Stimulated activated CD8-positive, alpha-beta memory T cell treated with anti-CD3 and anti-CD28 coated beads, Interleukin-4, amount 100 ng/mL, for 1 hour (primary cell): ENCODE measurements at places on chromosomes 5 and 9.

DNA sequence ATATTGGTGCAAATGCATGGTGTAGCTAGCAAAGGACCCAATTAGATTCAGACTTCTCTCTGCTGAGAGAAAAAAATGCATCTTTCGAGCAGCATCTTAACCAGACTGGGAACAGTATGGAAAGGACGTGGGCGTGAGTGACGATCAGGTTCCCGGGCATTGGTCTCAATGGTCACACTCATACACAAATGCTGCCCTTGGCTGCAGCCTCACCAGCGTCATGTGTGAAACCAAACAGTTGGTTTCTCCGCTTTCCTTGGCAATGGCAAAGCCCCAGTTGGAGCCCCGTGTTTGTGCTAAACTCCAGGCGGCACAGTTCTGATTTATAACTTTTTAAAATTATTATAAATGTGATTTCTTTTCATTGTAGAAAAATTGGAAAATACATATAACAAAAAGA lies 237.8 kb downstream of the SEC61B start:
- no peak for DNase-seq

GRCh38 chr5:61307191-61307590 lies 24.9 kb upstream of the ZSWIM6 start:
- no peak for DNase-seq

DNA sequence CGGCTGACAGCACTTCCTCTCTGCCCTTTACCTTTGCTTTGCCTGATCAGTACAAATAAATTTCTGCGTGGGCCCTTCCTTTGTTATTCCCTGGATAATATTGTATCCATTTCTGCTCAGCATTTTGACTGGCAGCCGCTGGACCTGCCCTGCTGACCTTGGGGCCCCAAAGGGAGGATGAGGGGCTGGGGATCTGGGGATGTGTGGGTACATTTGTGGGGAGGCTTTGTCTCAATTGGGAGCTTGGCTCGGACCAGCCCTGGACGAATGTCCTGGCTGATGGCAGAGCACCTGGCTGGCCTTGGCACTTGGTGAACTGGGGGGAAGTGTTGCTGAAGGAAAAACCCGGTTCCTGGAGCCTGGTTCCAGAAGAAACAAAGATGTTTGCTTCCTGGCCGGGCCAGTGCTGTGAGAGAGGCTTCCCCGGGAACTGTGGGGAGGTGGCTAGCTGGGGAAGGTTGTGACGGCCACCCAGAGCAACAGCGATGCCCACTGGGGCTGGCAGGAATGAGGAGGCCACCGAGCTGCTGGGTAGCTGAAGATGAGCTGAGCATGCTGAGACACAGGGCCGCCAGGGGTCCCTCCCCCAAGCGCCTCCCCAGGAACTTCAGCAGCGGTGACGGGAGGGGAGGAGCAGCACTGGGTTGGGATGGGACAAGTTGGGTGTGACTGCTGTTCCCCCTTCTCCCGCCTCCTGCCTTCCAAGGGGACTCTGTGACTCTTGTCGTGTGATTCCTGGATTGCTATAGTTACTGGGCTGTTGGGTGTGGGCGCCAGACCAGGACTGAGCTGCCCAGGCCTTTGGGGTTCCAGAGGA lies 8.4 kb downstream of the LMX1B start:
- DNase-seq: no peak

- DNase-seq: no peak
Measured at GRCh38 chr9:126328407-126328806, 1.8 kb downstream of the MVB12B start.

DNA sequence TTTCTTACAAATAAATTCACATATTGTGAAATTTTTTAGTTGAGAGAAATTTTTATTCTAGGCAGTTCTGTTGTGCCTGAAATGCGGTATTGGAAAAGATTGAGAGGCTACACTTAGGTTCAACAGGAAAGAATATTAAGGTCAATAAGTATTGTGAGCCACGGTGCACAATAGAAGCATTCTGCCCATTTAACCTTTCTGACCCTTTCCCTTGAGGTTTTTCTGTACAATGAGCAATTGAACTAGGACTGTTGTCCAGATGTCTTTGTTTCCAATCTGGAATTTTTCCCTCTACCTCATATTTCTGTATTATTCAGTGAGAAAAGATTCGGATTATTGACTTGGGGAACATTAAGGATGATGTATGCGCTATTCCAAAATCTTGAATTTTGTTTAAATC lies 205.2 kb downstream of the NR3C1 start:
- no peak for DNase-seq

DNA sequence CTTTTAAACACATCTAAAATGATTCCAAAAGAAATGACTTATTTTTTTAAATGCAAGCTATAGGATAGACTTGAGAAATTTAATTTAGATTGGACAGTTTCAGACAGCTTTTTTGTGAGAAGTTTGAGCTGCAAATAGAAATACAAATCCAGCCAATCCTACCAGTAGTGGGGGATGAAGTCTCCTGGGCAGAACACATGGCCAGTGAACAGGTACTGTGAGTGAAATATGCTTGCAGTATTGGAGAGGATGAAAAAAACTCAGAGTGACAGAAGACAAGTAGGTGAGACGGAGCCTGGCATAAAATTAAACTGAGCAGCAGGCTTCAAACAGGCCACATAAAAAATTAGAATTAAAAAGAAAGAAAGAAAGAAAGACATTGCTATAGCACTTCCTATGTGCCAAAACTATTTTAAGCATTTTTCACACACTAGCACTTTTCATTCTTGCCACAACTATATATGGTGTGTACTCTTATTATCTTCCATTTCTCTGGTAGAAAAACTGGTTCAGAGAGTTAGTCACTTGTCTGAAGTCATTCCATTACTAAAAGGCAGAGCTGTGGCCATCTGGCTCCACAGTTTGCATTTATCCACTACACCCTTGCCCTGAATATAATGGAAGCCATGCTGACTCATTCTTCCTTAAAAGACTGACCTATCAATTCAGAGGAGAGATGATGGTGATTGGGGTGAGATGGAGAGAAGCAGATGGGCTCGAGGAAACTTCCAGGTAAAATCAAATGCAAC lies 310.2 kb upstream of the CTNND2 start:
- DNase-seq: no peak
